ENCODE measurements at places on chromosomes 2 and 18.

GRCh38 chr2:198440833-198441232 lies 636.4 kb downstream of the PLCL1 start:
- no peak for DNase-seq

GRCh38 chr2:174713686-174714085 lies 50.6 kb downstream of the CHRNA1 start:
- DNase-seq, result no peak

GRCh38 chr2:225559072-225559415 lies 159.5 kb downstream of the NYAP2 start:
- DNase-seq, result no peak

- no peak for DNase-seq
Measured at GRCh38 chr2:45001869-45002385, 7.3 kb downstream of the SIX2 start.

GRCh38 chr2:49129034-49129433 lies 25.3 kb downstream of the FSHR start:
- no peak for DNase-seq

DNA sequence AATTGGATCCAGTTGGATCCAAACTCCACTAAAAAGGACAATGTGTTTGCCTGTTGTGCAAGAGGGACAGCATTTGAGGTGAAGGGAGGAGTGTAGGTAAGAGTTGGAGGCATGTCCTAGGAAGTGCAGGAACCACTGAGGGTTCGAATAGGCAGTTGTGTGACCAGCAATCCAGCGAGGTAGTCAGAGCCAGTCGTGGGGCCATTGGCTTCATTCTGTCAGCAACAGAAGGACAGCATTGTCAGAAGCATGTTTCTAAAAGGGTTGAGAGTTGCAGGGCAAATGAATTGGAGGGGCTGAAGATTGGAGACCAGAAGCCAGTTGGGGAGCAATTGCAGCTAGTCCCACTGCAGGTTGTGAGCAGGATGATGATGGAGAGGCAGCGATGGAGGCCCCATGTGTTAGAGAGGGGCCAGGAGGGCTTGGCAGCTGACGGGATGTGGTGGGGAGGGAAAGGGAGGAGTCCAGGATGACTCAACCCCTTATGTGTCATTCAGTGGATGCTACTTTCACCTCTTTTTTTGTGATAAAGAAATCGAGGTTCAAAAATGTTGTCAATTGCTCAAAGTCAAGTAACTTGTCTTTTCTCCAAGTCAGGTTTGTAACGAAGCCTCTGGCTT lies 96.7 kb upstream of the SIX3 start:
- DNase-seq, result peak; percentile 48

DNA sequence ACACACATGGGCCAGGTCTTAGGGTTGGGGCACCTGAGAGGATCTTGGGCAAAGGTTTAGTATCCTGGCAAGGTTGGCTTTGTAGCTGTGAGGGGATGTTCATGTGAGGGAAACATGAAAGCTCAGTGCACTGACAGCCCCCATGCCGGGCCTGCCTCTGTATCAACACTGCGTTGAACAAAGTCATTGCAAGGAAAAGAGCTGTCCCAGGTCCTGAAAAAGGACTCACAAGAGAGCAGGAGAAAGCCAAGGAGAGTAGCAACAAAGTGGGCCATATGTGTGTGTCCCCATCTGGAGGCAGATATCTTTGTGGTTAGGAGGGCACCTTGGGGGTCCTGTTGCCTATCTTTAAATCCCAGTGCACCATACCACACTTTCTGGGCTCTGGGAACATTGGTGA lies 237.8 kb upstream of the THSD7B start:
- peak; percentile 3 for DNase-seq

DNA sequence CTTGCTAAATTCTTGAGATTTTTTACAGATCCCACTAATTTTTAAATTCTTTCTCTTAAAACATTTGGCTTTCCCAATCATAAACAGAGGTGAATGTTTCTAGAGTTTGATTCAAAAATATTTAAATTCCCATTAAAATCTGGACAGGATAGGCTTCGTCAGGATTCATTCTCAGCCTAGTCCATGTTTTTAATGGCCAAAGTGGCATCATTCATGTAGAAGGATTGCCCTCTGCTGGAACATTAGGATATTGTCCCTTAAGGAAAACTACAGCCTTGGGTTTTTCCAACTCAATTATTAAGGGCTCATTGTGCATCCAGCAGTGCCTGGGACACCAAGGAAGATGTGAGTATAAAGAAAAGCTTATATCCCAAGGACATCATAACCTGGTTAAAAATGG lies 71.7 kb downstream of the TPGS2 start:
- DNase-seq, result peak; percentile 59

- DNase-seq, result no peak
Measured at GRCh38 chr18:468955-469790, 31.3 kb downstream of the COLEC12 start.

DNA sequence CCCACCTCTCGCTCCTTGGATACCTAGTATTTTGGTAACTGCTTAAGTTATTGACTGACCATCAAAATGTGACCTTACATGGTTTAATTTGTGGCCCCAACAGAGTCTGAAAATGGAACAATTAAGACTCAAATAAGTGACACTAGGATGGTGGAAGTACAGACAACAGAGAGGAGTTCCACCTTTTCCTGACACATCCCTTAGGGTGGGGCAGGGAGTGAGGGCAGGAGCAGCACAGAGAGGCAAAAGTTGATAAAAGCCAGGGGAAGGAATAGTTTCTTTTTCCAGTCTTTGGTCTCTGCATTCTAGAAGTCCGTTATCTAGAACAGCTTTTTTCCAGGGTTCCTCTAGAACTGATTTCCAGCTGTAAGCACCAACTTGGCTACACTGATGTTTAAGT lies 32.2 kb downstream of the FTCDNL1 start:
- DNase-seq, result no peak

GRCh38 chr2:240401781-240402551 lies 33.5 kb upstream of the GPC1 start:
- no peak for DNase-seq

DNA sequence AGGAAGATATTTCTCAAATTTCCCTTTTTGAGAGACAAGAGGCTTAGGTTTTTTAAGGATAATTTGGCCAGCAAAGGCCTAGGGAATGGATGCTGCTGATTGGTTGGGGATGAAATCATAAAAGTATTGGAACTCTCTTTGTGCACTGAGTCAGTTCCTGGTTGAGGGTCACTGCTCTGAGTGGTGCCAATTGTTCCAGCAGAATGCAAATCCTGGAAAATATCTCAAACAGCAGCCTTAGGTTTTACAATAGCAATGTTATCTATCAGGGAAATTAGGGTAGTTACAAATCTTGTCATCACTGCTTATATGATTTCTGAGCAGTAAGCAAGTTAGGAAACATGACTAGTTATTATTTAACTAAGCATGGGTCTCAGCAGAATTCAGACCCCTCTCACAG lies 96.2 kb downstream of the RAD51AP2 start:
- no peak for DNase-seq

DNA sequence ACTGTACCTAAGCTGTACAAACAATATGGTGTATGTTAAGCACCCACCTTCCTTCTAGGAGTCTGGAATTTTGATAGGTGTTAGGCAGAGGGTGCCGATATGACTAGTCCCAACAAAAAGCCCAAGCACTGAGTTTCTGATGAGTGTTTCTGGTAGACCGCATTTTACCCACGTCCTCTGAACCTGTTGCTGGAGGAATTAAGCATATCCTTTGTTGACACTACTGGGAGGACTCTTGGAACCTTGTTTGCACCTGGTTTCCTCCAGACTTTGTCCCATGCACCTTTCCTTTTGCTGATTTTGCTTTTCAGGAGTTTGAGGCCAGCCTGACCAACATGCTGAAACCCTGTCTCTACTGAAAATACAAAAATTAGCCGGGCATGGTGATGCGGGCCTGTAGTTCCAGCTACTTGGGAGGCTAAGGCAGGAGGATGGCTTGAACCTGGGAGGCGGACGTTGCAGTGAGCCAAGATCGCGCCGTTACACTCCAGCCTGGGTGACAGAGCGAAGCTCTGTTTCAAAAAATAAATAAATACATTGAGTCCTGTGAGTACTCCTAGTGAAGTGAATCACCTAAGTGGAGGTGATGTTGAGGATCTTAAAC lies 11.4 kb upstream of the SPAST start:
- DNase-seq, result no peak

DNA sequence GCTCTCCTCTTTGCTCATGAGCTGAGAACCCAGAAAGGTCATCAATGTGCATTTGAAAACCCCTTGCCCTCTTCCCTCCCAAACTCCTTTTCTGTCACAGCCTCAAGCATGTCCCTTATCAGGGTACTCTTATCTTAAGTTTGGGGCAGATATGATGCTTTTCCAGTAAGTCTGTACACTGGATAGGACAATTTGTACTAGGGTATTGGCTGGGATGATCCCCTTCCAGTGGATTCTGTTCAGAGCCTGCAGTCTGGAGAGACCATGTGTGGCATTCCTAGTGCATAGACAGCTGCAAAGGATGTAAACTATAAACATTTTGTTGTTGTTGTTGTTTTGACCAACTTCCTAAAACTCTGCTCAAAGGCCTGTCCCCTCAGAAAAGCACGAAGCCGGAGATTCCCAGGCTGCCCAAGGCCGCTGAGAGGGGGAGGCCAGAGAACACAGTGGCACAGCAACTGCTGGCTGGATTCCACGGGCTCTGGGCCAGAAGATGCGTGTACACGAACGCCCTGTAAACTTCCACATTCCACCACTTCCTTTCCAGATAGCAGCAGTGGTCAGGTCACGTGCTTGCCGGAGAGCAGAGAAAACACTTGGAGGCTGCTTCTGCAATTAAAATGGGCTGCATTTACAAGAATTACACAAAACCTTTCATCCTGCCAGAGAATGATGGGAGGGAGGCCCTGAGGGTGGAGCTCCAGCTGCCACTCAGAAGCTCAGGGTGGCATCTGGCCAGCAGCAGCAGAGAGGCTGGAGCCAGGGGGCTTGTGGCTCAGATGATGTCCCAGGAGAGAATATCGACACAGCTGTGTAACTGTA lies 42.1 kb downstream of the BMP10 start:
- peak; percentile 99 for DNase-seq

DNA sequence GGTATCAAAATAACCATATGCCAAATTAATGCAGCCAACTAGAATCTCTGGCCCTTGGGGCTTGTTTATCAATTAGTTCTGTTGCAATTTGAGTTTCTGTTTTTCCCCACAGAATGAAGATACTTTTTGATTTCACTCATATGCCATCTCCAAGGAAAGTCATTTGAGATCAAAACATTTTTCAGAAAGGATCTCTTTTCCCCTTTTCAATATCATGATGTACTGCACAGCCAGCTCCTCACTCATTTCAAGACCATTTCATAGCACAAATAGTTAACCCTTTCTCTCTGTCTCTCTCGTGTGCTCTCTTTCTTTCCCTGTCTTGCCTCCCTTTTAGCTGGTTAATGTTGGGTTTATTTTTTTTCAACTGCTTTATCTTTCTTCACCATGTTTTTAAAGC lies 387.3 kb downstream of the STK39 start:
- no peak for DNase-seq

GRCh38 chr2:149586063-149586462 lies 1.5 kb downstream of the MMADHC start:
- DNase-seq, result no peak

DNA sequence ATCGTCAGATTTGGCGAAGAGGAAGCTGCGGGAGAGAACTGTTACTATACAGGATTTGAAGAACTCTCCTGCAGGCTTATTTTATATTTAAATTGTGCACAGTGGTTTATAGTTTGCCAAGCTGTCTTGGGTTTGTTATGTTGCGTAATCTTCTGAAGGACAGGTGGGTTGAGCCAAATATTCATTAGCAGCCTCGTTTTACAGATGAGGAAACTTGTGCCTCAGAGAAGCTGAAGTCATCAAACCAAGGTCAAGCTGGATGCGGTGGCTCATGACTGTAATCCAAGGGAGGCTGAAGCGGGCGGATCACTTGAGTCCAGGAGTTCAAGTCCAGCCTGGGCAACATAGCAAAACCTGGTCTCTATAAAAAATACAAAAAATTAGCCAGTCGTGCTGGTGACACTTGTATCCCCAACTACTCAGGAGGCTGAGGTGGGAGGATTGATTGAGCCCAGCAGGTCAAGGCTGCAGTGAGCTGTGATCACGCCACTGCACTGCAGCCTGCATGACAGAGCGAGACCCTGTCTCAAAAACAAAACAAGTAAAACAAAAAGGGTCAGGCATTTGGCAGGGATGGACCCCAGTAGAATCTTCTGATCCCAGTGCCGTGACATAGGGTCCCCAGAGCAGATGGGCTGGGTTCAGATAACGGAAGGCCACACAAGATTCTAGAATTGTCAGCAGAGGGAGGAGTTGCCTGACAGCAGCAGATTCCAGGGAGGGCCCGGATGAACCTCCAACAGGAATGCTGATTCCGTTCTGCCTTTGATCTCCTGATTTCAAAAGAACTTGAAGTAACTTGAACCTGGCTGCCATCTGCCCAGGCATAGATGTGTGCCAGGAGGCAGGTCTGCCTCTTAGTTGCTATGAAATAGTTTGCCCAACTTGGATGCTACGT lies 50.6 kb downstream of the SH3BP4 start:
- no peak for DNase-seq

DNA sequence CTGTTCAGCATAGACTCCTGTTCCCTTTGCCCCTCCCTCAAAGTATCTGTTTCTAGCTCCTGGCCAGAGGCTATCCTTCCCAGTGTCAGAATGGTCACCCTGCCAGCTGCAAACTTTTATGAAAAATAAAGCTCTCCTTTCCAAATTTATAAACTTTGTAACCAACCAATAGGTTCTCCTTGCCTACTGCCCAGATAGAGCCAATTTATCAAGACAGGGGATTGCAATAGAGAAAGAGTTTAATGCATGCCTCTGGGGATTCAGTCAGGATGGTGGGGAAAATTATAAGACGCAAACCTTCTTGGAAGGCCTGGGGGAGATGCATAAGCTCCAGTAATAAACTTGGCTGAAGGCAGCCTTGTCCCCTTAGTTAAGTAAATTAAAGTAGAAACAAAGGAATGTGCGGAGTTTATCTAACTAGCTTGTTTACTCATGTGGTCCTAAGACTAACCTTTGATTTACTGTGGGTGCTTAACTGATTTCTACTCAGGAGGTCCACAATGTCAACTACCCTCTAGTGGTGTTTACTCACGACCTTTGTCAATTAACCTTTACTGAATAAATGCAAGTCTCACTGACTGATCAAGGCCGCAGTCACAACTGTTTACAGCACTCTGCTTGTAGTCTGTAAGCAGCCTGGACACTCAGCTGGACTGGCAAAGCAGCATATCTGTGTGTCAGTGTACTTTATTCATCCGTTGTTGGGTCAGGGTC lies 42.9 kb upstream of the PDK1 start:
- DNase-seq, result no peak

DNA sequence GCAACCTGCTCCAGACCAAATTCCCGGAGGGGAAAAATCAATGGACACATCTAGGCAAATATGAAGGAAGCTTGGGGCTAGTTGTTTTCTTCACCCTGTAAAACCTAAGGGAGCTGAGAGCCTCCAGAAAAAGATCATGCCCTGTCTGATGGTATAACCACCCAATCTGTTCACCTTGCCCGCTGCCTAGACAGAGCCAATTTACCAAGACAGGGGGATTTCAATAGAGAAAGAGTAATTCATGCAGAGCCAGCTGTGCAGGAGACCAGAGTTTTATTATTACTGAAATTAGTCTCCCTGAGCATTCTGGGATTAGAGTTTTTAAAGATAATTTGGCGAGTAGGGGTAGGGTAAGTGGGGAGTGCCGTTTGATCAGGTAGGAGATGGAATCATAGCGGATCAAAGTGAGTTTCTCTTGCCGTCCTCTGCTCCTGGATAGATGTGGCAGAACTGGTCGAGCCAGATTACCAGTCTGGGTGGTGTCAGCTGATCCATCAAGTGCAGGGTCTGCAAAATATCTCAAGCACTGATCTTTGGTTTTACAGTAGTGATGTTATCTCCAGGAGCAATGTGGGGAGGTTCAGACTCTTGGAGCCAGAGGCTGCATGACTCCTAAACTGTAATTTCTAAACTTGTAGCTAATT lies 35.1 kb upstream of the B4GALT6 start:
- no peak for DNase-seq

- no peak for DNase-seq
Measured at GRCh38 chr2:236246711-236247246, 17.4 kb downstream of the ASB18 start.
